ENCODE measurements at places on chromosomes 12 and 14. TPM values are rescaled to one million over a fixed set of nuclear protein-coding genes. Genes with fewer than 3 reads are reported as not detected.

Gene TSPAN19
- total RNA-seq: not detected

Gene P2RX2
- not detected for total RNA-seq

Gene PTPRR
- not detected for total RNA-seq

Gene TMEM121
- total RNA-seq: 2.9 TPM

Gene ATXN3
- 15.1 TPM for total RNA-seq

Gene KRT6C
- not detected for total RNA-seq

Gene PGAM5
- total RNA-seq: 39.3 TPM

Gene LALBA
- not detected for total RNA-seq

Gene KCNMB4
- total RNA-seq: 4.2 TPM

Gene CD4
- 1.9 TPM for total RNA-seq

Gene LIN7A
- 10.4 TPM for total RNA-seq

Gene RIN3
- total RNA-seq: 7.3 TPM

Gene DDX47
- total RNA-seq: 71.2 TPM

Gene TROAP
- 11.3 TPM for total RNA-seq

Gene MYF6
- total RNA-seq: not detected

Gene SLC25A21
- 0.97 TPM for total RNA-seq

Gene KRT83
- total RNA-seq: not detected

Gene RILPL2
- 3.5 TPM for total RNA-seq

Gene SLC4A8
- 9.0 TPM for total RNA-seq

Gene NEUROD4
- total RNA-seq: not detected

Gene FAM90A1
- total RNA-seq: not detected

Gene DNAH10
- 0.64 TPM for total RNA-seq

Gene INF2
- 68.7 TPM for total RNA-seq

Gene SUDS3
- total RNA-seq: 34.1 TPM

Gene GNB3
- total RNA-seq: 3.9 TPM

Gene HCAR2
- not detected for total RNA-seq

Gene AP4S1
- 5.6 TPM for total RNA-seq

Gene RHOJ
- 0.43 TPM for total RNA-seq

Gene PLBD1
- 10.0 TPM for total RNA-seq

Gene CD163
- total RNA-seq: not detected

Gene C12orf50
- total RNA-seq: not detected

Gene KRT74
- total RNA-seq: not detected

Gene CLEC4D
- total RNA-seq: not detected

Gene HPD
- not detected for total RNA-seq

Gene PDE3A
- 7.1 TPM for total RNA-seq

Gene CELA1
- total RNA-seq: not detected

Gene ISM2
- total RNA-seq: under 0.01 TPM

Gene ACYP1
- total RNA-seq: 2.9 TPM

Gene CIROP
- not detected for total RNA-seq

Gene ASPG
- not detected for total RNA-seq

Gene LTBR
- 69.6 TPM for total RNA-seq

Gene LRP1
- 228 TPM for total RNA-seq

Gene POTEM
- total RNA-seq: not detected

Gene OR5AU1
- under 0.01 TPM for total RNA-seq

Gene PLEKHA5
- total RNA-seq: 37.1 TPM

Gene P2RX7
- total RNA-seq: 0.64 TPM

Gene IFI27
- total RNA-seq: 51.4 TPM

Gene KRT80
- total RNA-seq: 0.32 TPM

Data from fibroblast of villous mesenchyme (primary cell).